ENCODE measurements at places on chromosomes 16 and 17.

- peak; percentile 75 for DNase-seq
Observed at GRCh38 chr16:22297114-22297870, at the start of gene POLR3E. Gene POLR3E, plus strand, starts transcription at chr16:22297409. Its CDS starts 5,560 bp downstream, at chr16:22302969.

DNA sequence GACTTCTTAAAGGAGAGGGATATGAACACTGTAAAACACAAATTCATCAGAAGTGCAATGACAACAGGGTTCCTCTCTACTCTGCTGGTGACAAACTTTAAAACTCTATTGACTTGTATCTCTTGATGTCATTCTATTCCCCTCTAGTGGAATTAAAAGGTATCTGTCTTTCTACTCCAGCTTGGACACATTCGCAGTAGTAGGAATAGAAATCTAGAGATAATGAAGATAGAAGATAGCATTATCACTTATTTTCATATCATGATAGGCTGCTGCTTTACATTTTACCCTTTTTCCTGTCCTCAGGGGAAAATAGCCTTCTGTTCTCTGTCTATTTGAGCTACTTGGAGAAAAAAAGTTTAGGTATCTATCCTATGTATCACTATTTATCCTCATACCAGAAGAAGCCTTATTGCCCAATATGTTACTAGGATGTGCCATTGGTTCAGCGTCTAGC is 209.6 kb upstream of the CACNG5 start:
- DNase-seq: no peak

GRCh38 chr17:72682605-72683004 is 409.9 kb downstream of the SLC39A11 start:
- no peak for DNase-seq

DNA sequence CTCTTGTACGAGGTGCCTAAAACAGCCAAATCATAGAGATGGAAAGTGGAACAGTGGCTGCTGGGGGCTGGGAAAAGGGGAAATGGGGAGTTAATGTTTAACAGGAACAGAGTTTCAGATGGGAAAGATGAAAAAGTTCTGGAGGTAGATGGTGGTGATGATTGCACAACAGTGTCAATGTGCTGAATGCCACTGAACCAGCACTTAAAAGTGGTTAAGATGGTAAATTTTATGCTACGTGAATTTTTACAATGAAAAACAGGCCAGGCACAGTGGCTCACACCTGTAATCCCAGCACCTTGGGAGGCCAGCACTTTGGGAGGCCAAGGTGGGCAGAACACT is 130.4 kb downstream of the C16orf78 start:
- DNase-seq: no peak

DNA sequence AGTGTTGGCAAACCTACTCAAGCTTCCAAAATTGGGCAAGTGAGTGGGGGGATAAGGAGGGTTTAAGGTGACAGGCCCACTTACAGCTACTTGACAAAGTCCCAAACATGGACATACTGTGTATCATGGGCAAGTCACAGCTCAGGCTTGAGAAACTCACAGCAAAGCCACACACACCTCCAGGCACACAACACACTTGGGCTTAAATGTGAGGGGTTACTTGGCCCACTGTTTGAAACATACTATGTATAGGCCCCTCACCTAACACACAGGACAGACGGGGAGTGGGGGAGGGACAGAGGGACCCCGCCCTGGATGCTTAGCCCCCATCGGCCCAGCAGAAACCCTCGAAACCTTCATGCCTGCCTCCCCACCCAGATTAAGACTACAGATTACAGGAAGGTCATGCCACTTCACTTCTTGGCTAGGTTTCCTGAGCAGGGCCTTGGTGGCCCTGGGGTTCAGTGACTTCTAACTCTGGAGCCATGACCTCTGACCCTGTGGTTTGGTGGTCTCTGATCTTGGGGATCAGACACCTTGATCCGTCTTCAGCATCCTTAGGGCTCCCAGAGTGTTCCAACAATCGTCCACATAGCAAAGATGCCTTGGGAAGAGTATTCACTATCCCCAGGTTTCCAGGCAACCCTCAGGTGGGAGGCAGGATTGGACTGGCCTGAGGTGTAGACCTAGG is 2.3 kb upstream of the SAMD14 start:
- DNase-seq: no peak

DNA sequence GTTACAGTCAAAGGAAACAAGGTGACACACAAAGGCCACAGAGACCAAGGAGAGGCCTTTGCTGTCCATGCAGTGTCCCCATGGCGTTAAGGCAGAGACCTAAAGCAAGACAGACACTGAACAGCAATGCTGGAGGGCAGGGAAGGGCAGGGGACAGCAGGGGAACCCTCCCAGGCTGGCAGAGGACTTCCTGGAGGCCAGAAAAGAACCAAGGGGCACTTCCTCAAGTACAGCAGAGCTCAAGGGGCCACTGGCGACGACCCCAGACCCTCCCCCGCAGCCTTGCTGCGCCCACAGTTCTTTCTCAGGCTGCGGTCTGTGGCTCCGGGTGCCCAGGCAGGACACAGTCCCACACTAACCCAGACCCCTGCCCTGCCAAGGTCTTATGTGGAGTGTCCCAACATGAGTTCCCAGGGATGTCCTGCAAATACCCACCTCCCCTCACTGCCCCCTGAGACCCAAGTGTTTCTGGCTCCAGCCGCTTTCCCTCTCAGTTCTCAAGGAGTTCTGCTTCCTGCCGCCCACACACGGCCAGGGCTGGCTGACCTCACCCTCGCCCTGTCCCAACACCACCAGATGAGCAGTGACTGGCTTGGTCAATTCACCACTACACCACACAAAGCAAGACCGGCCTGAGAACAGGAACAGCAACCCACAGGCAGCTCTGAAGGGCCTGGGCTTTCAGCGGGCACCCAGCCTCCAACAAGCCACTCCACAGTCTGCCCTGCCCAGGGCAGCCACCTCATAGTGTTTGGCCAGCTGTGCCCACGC is 4.2 kb downstream of the CLCN7 start:
- DNase-seq: no peak

DNA sequence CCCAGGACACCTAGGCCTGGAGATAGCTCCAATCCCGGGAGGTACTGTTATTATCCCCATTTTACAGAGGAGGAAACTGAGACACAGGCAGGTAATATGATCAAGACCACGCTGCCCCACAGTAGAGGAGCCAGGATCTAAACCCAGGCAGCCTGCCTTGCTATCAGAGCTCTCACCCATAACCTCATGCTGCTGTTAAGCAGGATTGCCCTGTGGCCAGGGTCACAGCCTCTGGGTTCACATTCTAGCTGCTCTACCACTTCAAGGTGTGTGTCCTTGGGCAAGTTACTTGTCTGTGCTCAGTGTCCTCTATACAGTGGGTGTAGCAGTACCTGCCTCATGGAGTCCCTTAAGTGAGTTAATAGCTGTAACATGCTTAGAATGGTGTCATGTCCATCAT is 1015.3 kb downstream of the KCNJ18 start:
- DNase-seq: no peak

DNA sequence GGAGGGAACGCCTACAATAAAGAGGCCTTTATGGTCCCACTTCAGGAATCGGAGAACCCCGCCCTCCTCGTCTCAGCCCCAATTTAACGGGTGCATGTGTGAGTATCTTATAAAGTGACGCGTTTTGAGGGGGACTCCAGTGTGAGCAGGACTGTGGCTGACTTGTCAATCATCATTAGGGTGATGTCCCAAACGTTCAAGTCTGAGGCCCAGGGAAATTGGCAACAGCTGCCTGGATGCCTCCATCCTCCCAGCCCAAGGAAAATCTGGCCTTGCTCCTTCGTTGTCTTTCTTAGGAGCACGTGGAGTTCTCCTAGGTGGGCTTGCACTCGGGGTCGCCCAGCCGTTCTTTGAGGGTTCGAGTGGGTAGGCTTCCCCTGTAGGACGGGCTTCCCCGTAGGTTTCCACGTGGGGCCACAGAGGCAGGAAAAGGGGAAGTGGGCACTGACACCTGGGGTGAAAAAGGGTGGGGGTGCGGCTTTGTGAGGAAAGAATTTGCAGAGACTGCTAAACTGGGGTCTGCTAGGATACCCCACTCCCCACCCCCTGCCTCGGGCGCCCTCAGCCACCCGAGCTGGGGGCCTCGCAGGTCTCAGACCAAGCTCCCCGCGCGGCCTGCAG is 561 bp upstream of the HERPUD1 start:
- DNase-seq: no peak

DNA sequence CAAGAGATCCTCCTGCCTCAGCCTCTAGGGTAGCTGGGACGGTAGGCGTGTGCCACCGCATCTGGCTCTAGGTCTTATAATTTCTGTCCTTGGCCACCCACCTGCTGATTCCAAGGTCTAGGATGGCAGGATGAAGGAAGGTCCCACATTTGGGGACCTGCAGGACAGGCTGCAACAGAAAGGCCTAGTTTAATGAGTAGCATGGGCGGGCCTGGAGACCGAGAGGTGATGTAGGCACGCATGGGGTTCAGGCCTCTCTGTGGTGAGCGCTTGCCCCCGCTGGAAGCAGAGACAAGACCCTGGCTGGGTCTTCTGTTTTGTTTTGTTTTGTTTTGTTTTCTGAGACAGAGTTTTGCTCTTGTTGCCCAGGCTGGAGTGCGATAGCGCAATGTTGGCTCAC is 33.7 kb downstream of the TMEM235 start:
- no peak for DNase-seq

- no peak for DNase-seq
Observed at GRCh38 chr16:55502801-55503366, 6.0 kb upstream of the LPCAT2 start.

All from cortex of kidney (tissue), 1 donor.